B cell (primary cell): ENCODE measurements at places on chromosomes 5 and 9. TPM values are rescaled to one million over a fixed set of nuclear protein-coding genes. Genes with fewer than 3 reads are reported as not detected.
A peak's percentile ranks its signal among the peaks of the same experiment; 100 is the strongest.

The TRPM6 gene
- total RNA-seq, result not detected in 2 replicates

The UBTD2 gene
- total RNA-seq, result 9.2 and 10.6 TPM in 2 replicates

The PCSK1 gene
- total RNA-seq, result not detected in 2 replicates

The CEL gene
- 0.57 and 0.61 TPM in 2 replicates for total RNA-seq

The DMRT2 gene
- total RNA-seq, result not detected in 2 replicates

The DIPK1B gene
- total RNA-seq, result 9.2 and 9.6 TPM in 2 replicates

The FCN2 gene
- total RNA-seq, result not detected in 2 replicates

The PRRX2 gene
- not detected in 2 replicates for total RNA-seq

The MYOZ3 gene
- not detected in 2 replicates for total RNA-seq

The HTR4 gene
- total RNA-seq, result not detected in 2 replicates

The LCN1 gene
- total RNA-seq, result not detected in 2 replicates

The CACNA1B gene
- 0.15 and 0.24 TPM in 2 replicates for total RNA-seq

The ZNF474 gene
- not detected in 2 replicates for total RNA-seq

The STPG3 gene
- not detected in 2 replicates for total RNA-seq

The BAAT gene
- not detected in 2 replicates for total RNA-seq

The SLC6A18 gene
- total RNA-seq, result not detected in 2 replicates

The CNTNAP3 gene
- total RNA-seq, result 0.58 and 0.94 TPM in 2 replicates

DNA sequence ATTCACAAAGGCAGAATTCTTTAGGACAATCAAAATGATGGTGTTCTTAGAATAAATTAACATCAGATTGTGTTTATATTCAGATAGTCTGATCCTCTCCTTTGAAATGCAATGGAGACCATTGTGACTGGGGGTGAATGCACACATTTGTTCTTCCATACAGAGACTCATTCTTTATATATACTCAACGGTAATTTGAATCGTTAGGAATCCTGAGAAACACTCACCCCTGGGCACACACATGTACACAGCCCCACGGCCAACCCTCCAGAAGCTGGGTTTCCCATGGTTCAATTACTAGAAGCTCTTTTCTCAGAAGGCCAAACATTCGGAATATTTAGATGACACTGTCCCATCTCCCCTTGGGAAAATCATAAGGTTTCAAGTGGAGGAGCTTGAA is 57.5 kb upstream of the EPB41L4B start:
- H3K27ac ChIP-seq, result no peak overlapping the region
- no peaks in the 10 kb centered on the region for H3K27me3 ChIP-seq
- DNase-seq, result no peak
- peaks cover 11% of the 10 kb centered on the region for H3K4me1 ChIP-seq
- no peak overlapping the region for H3K4me3 ChIP-seq

DNA sequence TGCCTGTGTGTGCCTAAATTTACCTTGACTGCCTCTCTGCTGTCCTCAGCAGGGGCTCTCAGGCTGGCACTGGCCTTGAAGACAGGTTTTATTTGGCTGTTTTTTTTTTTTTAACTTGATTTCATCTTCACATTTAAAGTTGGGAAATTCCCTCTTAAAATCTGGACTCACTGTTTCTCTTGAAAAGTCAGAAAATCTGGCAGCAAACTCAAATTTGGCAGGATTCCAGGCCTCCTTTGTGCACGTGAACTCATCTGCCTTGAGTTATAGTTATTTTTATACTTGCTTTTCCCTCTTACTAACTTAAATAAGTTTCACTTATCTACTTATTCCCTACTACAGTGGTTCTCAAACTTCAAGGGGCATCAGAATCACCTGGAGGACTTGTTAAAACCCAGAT is 118.4 kb upstream of the MAP3K1 start:
- H3K27ac ChIP-seq, result peak overlapping the region; percentile 42
- H3K4me3 ChIP-seq, result no peak overlapping the region
- no peaks in the 10 kb centered on the region for H3K27me3 ChIP-seq
- DNase-seq, result peak; percentile 19
- H3K36me3 ChIP-seq, result no peaks in the 10 kb centered on the region

DNA sequence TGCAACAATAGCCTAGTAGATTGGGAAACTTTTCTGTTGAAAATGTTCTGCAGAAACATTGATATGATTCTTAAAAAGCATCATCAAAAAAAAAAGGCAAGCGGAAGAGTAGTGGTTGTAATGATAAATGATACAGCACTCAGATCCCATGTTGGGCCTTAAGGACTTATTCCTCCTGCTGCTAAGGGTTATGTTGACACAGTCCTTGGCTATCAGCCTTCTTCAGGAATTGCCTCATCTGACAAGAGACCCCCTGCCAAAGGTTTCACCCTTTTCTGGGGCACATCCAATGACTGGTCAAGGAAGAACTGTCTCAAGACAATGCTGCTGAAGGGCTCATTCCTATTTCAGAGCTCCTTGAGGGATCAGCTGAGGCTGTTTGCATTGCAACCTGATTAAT is 44.3 kb upstream of the MAMDC2 start:
- no peak for DNase-seq
- no peaks in the 10 kb centered on the region for H3K4me1 ChIP-seq
- H3K27me3 ChIP-seq, result no peaks in the 10 kb centered on the region
- H3K27ac ChIP-seq, result no peak overlapping the region

GRCh38 chr5:54727874-54728587 is 210.5 kb downstream of the SNX18 start:
- DNase-seq, result no peak
- no peak overlapping the region for H3K27ac ChIP-seq
- H3K4me3 ChIP-seq, result no peak overlapping the region
- H3K36me3 ChIP-seq, result no peaks in the 10 kb centered on the region

DNA sequence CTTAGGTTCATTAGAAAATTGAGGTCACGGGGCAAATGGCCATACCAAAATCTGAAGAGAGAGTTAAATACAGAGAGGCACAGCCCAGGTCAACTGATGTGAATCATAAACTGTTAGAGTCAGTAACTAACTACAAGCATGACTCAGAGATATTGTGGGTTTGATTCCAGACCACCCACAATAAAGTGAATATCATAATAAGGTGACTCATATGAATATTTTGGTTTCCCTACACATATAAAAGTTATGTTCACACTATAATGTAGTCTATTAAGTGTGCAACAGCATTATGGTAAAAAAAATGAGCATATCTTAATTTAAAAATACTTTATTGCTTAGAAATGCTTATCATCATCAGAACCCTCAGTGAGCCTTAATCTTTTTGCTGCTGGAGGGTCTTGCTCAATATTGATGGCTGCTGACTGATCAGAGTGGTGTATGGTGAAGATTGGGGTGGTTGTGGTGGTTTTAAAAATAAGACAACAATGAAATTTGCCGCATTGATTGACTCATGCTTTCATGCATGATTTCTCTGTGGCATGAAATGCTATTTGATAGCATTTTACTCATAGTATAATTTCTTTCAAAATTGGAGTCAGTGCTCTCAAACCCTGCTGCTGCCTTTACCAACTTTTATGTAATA is 53.1 kb upstream of the EDIL3 start:
- no peak for DNase-seq
- no peaks in the 10 kb centered on the region for H3K27me3 ChIP-seq
- no peak overlapping the region for H3K4me3 ChIP-seq
- H3K36me3 ChIP-seq, result no peaks in the 10 kb centered on the region
- no peak overlapping the region for H3K27ac ChIP-seq

GRCh38 chr9:136769710-136770191 is 5.4 kb upstream of the LCN15 start:
- H3K27ac ChIP-seq, result no peak overlapping the region
- H3K36me3 ChIP-seq, result no peaks in the 10 kb centered on the region
- H3K4me1 ChIP-seq, result peaks cover 45% of the 10 kb centered on the region
- H3K27me3 ChIP-seq, result no peaks in the 10 kb centered on the region
- DNase-seq, result peak; percentile 67
- H3K4me3 ChIP-seq, result no peak overlapping the region

DNA sequence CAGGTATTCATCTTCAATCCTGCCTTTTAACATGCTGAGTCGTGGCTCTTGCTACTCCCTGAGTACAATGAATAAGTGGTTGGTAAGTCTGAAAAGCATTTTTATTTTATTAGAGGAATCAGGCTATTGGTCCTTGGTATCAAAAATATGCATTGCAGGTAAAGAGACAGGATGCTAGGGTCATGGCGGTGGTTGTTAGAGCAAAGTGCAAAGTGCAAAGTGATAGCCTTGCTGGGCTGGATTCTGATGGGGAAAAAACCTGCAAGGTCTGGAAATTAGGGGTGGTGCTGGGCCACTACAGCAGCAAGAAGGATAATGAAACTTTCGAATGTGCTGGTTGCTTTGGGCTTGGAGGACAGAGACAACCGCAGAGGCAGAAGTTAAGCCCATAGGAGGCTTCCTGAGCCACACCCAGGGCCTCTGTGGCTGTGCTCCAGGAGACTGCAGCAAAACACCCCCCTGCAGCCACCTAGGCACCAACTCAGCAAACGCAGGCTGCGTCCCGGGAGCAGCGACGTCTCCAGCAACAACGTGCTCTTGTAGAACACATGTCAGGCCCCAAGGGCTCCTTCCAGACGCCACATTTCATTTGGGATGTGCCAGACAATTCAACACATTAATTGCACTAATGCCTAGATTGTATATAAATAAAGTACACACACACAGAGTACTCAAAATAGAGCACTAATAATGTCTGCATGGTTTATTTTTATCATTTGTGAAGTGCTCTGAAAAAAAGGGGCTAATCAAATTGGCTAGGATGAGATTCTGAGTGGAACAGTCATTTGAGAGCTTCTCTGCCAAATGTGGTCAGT is 149.8 kb upstream of the RAPGEF1 start:
- no peaks in the 10 kb centered on the region for H3K27me3 ChIP-seq
- no peak overlapping the region for H3K4me3 ChIP-seq
- DNase-seq, result no peak
- H3K4me1 ChIP-seq, result peaks cover 3% of the 10 kb centered on the region
- no peaks in the 10 kb centered on the region for H3K36me3 ChIP-seq
- H3K27ac ChIP-seq, result no peak overlapping the region

DNA sequence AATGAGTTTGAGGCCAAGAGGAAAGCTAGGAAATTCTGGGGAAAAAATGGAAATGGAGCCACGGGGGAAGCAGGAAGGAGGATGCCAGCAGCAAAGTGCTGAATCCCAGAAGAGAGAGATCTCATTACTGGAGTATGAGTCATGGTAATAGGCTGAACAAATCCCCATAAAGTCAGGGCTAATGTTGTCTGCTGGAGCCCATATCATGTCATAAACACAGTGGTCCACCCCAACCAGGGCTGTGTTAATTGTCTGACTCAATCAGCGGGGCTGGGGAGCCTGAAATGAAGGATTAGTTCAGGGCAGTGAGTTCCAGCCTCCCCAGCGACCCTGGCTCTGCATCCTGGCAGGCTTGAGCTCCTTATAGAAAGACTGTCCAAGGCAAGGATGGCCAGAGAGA is 68.8 kb downstream of the TLR4 start:
- H3K4me3 ChIP-seq, result no peak overlapping the region
- no peaks in the 10 kb centered on the region for H3K36me3 ChIP-seq
- no peak for DNase-seq
- no peaks in the 10 kb centered on the region for H3K27me3 ChIP-seq

GRCh38 chr9:89025553-89025952 is 34.3 kb downstream of the S1PR3 start:
- no peaks in the 10 kb centered on the region for H3K27me3 ChIP-seq
- no peak for DNase-seq
- H3K4me1 ChIP-seq, result no peaks in the 10 kb centered on the region
- H3K27ac ChIP-seq, result no peak overlapping the region

DNA sequence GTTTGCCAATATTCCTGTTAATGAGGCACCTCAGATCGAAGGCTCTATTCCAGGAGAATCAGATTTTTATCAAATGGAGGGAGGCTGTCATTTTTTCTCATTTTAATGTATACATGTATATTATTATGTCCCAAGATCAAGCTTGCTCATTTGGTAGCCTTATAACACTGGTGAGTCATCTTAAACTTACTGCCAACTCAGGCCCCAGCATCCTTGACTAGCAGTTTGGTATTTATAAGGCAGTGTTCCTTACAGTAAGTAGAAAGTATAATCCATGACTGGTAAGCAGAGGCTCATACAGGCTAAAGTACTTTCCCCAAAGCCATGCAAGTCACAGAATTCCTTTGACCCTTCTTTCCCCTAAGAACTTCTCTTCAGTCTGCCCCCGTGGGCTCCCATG is 90.7 kb upstream of the NR3C1 start:
- DNase-seq, result no peak
- H3K27me3 ChIP-seq, result no peaks in the 10 kb centered on the region
- H3K4me3 ChIP-seq, result no peak overlapping the region
- no peaks in the 10 kb centered on the region for H3K4me1 ChIP-seq

DNA sequence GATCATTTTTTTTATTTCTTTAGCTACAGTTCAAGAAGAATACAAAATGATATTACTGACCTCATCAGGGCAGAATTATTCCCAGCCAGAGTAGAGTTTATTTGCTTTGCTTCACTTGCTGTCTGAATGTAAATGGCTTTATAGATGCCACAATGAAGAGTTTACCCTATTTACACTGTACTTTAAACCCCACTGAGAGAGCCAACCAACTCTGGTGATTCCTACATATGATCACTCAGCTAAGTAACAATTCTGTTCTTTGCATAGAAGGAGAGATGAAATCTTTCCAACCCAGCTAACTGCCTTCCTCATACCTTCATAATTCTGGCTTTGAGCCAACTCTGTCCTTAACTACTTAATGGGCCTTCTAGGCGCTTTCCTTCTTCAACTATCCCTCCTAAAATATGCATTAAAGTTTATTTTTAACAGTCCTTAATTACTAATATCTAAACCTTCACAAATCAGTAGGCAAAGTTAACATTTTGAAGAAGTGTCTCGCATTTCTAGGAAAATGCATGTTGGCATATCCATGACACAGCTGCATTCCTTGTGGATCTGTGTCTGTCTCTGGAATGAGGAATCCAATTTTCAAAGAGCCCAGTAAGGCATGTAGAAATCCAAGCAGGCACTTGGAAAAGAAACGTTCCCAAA is 284.8 kb upstream of the GRAMD2B start:
- H3K4me3 ChIP-seq, result no peak overlapping the region
- no peaks in the 10 kb centered on the region for H3K27me3 ChIP-seq
- DNase-seq, result no peak

DNA sequence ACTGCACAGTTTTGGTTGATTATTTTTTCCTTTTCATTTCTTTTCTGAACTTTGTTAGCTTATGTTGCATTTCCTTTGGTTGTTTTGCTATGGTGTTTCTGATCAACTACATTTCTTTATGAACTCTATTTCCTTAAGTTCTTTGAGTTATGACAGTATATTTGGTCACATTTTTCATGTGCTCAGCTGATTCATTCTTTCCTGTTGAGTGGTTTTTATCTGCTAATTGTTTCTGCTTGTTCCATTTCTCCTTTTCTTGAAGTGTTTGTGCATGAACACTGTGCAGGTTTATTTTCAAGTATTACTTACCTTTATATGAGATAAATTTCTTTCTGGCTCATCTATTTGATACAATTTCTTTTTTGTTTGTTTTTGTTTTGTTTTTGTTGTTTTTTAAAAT is 50.9 kb upstream of the MACIR start:
- H3K27me3 ChIP-seq, result no peaks in the 10 kb centered on the region
- H3K4me3 ChIP-seq, result no peak overlapping the region
- no peak for DNase-seq
- H3K4me1 ChIP-seq, result peaks cover 11% of the 10 kb centered on the region

DNA sequence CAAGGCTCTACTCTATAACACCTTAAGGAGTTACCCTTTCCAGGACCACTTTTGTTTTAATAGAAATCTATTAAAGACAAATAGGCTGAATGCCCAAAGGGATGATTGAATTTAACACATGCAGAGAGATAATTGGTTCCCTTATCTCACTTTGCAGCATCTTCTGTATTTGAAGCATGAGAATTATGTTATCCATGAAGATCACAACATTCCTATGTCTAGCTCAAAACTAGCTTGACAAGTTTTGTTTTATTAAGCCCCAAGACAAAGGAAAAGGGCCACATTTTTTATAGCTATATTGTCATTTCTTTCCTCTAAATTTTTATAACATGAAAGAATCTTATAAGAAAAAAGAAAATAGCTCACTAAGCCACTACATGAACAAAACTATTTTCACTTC is 57.9 kb upstream of the FTMT start:
- no peaks in the 10 kb centered on the region for H3K36me3 ChIP-seq
- H3K4me3 ChIP-seq, result no peak overlapping the region
- H3K4me1 ChIP-seq, result no peaks in the 10 kb centered on the region
- no peak for DNase-seq
- H3K27ac ChIP-seq, result no peak overlapping the region
